SHP77 treated with DMSO at 0.1 percent for 48 hours (cell line): ENCODE measurements at places on chromosomes 4 and X.

GRCh38 chr4:130563185-130563888 lies 1467.4 kb downstream of the C4orf33 start:
- DNase-seq: peak; percentile 11

DNA sequence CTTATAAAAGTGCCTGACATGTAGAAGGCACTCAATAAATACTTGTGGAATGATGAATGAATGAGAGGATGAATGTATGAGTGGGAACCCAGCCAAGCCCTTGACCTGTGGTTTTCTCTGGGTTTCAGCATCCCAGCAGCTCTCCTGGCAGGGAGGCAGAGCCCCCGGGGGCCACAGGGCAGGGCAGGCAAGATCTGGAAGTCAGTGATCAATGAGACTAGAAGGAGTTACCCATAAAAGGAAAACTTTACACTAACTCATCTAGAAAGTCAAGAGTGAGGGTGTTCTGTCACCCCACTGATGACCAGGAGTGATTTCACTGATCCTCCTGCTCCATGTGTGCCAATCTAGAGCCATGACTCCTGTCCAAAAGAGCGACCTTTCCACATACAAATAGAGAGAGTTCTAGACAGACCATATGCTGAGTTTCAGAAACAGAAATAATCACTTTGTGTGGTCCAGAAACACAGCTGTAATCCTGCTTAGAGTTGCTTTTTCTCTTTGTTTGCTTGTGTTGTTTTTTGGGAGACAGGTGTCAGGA lies 37.4 kb downstream of the MGARP start:
- DNase-seq: no peak

GRCh38 chrX:100995469-100995868 lies 26.0 kb downstream of the ARL13A start:
- no peak for DNase-seq

GRCh38 chr4:106546370-106546769 lies 177.8 kb upstream of the GIMD1 start:
- DNase-seq: no peak

DNA sequence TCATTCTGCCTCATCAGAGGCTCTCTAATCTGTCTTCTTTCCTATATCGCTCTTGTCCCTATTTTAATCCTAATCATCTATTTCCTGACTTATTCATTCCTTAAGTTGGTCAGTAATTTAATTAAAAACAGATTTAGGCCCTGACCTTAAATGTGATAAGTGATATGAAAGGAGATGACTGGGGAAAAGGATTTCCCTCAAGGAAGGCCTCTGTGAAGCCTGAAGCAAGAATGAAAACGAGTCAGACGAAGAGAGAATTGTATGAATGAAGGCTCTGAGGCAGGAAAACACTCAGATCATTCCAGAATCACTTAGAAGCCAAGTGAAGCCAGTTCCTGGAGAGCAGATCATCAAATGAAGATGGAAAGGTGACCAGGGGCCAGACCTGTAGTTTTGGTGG lies 22.1 kb downstream of the PKD2 start:
- DNase-seq: no peak

DNA sequence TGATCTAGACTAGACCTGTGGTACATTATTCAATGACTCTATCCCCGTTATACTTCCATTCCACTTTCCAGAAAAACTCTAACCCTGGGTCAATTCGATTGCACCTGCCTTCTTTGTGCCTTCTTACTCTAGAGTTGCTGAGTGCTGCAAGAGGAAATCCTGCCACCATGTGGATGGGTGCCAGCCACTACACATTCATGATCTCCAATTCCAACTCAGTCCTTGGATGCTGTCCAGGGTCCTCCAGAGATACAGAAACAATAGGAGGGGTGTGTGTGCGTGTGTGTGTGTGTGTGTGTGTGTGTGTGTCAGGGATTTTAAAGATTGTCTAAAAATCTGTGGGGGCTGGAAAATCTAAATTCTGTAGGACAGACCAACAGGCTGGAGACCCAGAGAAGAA lies 42.9 kb upstream of the INTS6L start:
- DNase-seq: peak; percentile 38

- DNase-seq: no peak
Measured at GRCh38 chrX:26208012-26208411, 8.0 kb upstream of the MAGEB5 start.

- no peak for DNase-seq
Measured at GRCh38 chr4:76300012-76300411, 6.5 kb upstream of the STBD1 start.

DNA sequence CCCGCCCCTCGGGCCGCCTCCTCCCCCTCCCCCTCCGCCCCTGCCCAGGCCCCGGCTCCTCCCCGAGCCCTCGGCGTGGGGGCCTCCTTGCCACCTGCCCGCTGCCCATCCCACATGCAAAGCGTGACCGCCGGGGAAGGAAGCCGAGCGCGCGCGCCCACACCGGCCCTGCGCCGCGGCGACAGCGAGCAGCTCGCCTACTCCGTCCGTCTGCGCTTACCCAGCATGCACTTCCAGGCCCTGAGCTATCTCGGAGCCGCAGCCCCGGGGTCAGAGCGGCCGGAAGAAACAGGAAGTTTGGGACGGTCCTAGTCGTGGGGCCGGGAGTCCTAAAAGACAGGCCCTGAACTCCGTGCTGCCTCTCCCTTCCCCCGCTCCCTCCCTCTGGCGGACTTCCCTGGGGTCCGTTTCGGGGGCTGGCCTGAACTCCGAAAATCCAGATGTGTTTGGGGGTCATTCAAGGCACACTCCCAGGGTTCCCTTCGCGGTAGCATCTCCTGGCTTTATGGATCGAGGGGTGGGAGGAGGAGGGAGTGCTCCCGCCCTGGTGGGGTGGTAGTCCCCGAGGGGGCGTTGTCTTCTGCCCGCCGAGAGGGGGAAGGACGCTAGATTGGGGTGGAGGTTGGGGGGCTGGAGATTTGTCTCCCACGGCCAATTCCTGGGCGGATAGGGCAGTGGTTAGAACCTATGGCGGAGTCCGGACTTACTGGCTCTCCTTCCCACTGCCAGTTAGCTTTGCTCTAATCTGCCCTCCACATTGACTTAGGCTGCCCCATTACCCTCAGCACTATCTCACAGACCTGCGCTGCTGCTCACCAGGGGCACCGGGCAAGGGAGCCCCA lies 25.0 kb upstream of the BCORL1 start:
- DNase-seq: peak; percentile 54

DNA sequence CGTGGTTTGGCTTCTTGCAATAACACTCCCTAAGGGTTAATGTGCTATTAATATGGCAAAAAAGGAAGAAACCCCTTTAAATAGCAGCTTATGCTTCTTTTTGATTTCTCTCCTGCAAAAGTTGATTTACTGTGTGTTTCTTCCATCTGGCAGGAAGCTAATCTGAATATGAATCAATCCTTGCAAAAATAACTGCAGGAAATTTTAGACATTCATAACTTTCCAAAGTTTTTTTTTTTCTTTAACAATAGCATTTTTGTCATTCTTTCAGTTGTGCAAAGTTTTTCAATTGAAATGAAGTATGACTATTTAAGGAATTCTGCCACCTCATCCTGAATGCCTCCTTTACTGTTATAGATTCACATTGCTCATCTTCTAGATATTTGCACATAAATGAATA lies 115.6 kb downstream of the SPANXA1 start:
- no peak for DNase-seq

- DNase-seq: no peak
Measured at GRCh38 chr4:72886602-72887001, 182.9 kb downstream of the COX18 start.

DNA sequence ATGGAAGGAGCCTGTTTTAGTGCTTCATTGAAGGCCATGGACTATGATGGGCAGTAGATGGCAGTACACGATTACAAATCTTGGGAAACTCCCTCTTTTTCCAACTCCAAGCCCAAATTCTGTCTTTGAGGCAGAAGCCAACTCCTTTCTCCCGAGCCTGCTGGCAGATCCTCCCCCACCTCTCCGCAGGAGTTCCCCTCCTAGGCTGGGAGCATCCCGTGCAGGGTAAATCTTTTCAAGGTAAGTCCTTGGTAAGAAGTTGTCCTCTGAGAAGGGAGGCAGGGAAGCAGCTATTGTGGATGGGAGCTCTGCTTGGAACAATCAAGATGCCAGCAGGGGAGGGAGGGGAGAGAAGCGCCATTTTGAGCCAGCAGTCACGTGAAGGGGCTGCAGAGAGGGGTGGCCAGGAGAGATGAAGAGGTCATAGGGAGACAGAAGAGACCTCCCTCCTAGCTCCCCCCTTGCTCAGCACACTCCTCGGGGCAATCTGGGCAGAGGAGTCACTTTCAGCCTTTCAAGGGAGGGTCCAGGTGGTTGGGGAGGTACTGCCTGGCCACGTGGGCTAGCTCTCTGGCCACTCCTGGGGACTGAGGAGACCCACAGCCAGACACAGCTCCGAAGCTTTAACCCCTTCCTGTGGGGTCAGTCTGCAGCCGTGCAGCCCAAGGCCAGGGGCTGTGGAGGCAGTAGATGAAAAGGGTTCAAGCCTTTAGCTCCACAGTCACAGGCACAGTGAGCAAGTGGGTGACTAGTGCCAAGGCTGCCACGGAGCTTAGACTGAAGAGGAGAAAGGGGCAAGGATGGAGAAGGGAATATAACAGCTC lies 9.6 kb downstream of the CC2D2A start:
- peak; percentile 13 for DNase-seq

- no peak for DNase-seq
Measured at GRCh38 chrX:31269914-31270313, 198.1 kb upstream of the FTHL17 start.

DNA sequence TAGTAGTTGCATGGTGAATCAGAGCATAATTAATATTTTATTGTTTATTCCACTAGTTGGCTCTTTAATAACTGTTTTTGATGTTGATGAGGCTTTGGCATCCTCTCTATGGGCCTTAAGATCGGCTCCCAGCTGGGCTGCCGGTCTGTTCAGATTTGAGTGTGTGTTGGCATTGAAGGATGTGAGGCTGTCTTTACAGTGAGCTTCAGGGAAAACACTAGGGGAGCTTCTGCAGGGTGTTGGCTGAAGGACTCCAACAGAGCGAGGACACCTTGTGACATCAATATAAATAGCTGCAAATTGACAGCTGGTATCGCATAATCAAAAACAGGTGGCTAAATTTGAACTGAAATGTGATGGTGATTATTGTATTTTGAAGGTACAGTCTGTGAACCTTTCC lies 322.0 kb downstream of the FSTL5 start:
- peak; percentile 11 for DNase-seq

GRCh38 chrX:19670854-19671620 lies 155.7 kb upstream of the MAP3K15 start:
- no peak for DNase-seq

DNA sequence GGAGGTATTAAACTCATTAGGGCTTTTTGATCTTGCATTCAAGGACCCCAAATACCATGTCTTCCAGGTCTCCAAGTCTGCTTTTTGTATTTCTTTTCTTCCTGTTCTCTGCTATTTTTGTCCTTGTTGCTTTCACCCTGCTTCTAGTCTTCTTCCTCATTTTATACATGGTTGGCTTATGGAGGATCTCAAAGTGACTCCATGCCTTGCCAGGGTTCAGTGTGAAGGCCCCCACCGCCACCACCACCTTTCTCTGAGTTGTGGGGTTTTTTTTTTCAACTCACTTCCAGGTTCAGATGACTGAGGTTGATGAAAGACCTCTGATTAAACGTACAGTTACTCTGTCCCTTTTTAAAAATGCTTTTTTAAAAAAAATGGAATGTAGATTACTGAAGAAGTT lies 96.3 kb downstream of the MAML3 start:
- no peak for DNase-seq

- no peak for DNase-seq
Measured at GRCh38 chr4:16110661-16111290, 27.0 kb upstream of the PROM1 start.

DNA sequence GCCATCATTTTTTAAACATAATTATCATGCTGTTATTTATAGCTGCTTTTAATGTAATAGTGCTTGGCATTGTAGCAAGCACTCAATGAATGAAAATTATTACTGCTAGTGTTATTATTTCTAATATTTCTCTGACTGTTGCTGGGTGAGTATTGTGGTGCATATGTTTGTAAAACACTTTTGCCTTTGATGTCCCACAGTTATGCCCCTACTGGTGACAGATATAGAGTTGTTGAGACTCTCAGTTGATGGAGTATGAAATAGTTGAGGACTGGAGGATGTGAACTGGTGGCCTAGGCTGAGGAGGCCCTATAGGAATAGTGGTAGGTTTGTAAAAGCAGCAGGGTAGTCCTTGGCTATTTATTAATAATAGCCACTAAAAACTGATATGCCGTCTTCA lies 9.6 kb downstream of the INTS6L start:
- DNase-seq: no peak

DNA sequence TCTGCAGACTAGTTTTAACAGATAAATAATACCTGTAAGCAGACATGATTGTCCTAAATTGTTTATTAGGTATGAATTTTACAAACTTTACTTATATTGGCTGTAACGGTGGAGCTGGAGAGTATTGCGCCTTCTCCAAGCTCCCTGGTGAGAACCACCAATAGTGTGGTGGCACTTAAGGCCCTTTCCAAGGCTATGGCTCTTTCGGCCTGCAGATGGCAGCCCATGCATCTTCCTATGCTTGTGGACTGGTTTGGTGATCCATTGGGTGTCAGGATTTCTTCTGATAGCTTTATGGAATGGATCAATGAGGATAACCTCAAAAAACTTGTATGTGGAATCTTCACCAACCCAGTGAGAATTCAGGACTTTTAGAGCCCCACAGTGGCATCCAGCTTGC lies 7.8 kb downstream of the LARP1B start:
- DNase-seq: no peak

DNA sequence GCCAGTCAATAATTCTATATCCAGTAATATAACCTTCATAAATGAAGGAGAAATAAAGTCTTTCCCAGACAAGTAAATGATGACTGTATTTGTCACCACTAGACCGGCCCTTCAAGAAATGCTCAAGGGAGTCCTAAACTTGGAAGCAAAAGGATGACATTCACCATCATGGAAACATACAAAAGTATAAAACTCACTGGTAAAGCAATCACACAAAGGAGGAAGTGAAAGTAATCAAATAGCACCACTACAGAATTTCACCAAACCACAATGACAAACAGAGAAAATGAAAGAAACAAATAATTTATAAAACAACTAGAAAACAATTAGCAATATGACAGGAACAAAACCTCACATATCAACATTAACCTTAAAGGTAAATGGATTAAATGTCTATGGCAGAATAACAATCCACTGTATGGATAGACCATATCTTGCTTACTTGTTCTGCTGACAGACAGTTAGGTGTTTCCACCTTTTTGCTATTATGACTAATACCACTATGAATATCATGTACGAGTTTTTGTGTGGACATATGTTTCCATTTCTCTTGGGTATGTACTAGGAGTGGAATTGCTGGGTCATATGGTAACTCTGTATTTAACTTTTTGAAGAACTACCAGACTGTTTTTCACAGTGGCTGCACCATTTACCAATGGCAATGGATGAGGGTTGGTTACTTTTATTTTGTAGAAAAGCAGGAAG lies 44.9 kb downstream of the NAT8L start:
- DNase-seq: no peak

GRCh38 chr4:946103-946450 lies 13.8 kb downstream of the TMEM175 start:
- DNase-seq: no peak
